ENCODE measurements at places on chromosomes 16 and 17.

- no peak for DNase-seq
Measured at GRCh38 chr16:13262270-13263090, 361.1 kb downstream of the SHISA9 start.

DNA sequence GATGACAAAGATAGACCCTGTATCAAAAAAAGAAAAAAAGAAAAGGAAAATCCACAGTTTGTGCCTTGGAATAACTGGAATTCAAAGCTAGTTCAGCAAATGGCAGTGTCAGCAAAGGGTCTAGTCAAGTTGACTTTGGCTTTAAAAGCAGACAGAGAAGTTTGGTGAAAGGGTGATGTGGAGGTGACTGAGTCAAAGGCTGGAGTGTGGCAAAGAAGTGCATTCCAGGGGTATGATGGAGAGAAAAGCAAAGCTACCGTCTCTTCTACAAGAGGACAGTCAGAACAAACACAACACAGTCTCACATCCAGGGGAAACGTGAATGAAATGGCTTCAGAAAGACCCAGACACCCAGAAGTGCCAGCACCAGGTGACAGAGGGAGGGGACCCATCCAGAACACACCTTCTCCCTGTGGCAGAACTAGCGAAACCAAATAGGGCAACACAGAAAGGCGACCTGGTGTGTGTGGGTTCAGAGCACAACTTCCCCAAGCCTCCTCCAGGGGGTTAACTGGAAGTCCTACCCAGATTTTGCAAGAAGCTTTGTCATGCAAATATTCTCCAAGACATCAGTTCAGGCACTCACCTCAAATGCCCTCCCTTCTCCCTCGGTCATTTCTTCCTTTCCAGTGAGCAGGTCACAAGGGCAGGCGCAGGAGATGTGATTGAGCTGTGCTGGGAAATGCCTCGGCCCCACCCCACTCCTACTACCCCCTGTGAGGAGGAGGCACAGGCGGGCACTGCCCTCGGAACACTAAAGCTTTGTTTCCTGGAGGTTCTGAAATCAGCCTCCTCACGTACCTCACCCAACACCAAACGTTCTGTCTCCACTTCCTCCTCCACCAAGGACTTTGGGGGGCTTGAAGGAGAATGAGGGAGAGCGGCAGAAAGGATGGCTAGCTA, 481.9 kb downstream of the SOX9 start:
- no peak for DNase-seq

GRCh38 chr17:70423562-70423961, 254.2 kb downstream of the KCNJ2 start:
- DNase-seq = no peak

- DNase-seq = no peak
Measured at GRCh38 chr16:81810894-81811538, 31.9 kb downstream of the PLCG2 start.

DNA sequence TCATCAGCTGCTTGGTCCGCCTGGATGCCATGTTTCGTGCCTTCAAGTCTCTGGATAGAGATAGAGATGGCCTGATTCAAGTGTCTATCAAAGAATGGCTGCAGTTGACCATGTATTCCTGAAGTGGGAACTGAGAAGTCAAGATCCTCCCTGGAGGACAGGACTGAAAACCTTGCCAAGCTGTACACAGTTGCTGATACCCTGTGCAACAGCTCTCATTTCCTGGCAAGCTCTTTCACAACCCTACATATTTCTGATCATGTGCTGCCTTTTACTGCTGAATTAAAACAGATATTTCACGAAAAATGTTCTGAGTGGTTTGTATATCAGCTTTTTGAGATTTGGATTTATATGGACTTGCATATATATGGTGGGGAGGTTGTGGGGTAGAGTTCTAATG, 898 bp downstream of the CAPNS2 start:
- DNase-seq = no peak

Data from hypothalamus (tissue), 51 donors.